Esophagus squamous epithelium (tissue), 5 donors: ENCODE measurements at places on chromosomes 2 and 18.

- no peak for DNase-seq
Observed at GRCh38 chr2:97868986-97869721, 126.6 kb downstream of the TMEM131 start.

GRCh38 chr18:61019338-61020301, 313.6 kb upstream of the CDH20 start:
- no peak for DNase-seq

- no peak for DNase-seq
Observed at GRCh38 chr2:6941299-6942046, 24.3 kb downstream of the RNF144A start.

- DNase-seq: no peak
Observed at GRCh38 chr2:56185582-56186046, 1.8 kb downstream of the CCDC85A start.

DNA sequence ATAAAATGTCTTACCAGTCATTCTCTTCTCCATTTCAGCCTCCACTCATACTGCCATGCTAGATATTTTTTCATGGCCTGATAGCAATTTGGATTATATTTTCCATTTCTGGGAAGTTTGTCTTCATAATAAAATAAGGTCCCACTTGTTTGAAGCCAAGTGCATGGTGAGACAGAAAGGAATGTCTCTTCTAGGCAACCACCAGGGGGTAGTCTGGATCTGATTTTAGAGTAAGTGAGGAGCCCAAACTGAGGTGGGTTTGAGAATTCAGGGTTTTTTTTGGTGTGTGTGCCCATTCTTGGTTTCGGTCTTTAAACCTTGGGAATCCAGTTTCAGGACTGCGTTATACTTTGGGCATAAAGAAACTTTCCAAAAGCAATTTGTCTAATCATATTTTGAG, 315.5 kb downstream of the RPRM start:
- DNase-seq: no peak

GRCh38 chr18:31064130-31064529, 21.6 kb upstream of the DSC3 start:
- DNase-seq: no peak

- no peak for DNase-seq
Observed at GRCh38 chr2:232484628-232485347, 2.8 kb downstream of the ECEL1 start.

- DNase-seq: no peak
Observed at GRCh38 chr2:232466221-232466620, 10.3 kb downstream of the ALPI start.

GRCh38 chr2:219561179-219562048, 9.9 kb downstream of the OBSL1 start:
- DNase-seq: no peak

- DNase-seq: no peak
Observed at GRCh38 chr2:61693744-61694143, 155.6 kb upstream of the XPO1 start.

DNA sequence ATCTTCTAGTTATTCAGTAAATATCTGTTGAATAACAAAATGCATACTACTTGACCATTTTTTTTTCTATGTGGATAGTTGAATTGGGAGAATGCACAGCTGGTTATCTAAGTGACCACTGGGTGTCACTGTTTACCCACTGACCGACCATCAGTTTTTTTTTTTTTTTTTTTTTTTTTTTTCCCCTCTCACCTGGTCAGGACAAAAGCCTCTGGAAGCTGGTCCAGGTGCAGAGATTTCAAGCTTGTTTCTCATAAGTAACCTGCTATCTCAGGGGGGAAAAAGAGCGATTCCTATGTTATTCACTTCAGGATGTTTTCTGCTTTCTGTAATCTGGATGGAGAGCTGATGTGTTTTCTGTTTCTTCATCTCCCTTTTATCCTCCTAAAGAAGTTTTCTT, 256.0 kb downstream of the DCDC2C start:
- no peak for DNase-seq

GRCh38 chr2:105328281-105329196, 996 bp downstream of the TGFBRAP1 start:
- DNase-seq: no peak

GRCh38 chr2:36453652-36454051, 98.1 kb downstream of the CRIM1 start:
- DNase-seq: no peak

DNA sequence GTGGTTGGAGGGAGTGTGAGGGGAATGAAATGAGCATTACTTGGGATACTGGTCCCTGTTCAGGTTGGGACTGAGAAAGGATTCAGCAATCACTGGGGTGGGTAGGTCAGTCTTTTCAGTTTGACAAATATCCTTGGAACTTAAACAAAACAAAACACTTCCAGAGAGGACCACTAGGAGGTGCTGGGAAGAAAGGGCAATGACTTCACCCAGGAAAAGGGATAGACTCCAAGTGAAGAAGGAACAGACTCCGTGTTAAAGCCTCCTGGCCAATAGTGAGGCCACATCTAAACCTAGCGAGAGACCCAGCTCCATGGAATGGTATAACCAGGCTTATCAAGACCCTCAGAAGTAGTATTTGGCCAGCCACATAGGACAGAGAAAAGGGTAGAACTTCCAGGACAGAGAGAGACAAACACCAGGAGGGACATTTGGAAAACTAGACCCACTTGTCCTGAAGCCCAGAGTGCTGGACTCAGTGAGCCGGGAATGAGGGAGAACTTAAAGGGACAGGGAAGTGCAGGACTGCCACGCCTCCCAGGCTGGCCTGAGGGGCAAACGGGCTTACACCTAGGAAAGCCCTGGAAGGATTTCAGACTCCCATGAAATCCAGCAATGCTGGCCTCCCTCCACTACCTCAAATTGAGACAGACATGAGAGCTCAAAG, 19.6 kb upstream of the KCNG3 start:
- DNase-seq: no peak

DNA sequence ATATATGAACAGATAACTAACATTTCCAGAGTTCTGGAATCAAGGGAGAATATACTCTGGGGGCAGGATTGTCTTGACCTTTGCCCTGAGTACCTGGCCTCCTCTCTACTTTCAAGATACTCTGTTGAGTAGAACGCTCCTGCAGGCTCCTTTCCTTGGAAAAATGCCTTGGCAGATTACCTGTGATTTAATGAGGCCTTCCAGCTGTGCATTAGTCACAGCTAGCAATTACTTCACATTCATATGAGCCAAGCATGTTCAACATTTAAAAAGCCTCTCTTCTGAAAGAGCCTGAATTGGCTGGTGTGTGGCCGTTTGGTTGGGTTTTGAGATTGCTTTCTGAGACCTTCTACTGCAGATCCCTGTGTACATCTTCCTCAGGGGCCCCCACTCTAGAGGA, 142.2 kb downstream of the PLCL1 start:
- no peak for DNase-seq

DNA sequence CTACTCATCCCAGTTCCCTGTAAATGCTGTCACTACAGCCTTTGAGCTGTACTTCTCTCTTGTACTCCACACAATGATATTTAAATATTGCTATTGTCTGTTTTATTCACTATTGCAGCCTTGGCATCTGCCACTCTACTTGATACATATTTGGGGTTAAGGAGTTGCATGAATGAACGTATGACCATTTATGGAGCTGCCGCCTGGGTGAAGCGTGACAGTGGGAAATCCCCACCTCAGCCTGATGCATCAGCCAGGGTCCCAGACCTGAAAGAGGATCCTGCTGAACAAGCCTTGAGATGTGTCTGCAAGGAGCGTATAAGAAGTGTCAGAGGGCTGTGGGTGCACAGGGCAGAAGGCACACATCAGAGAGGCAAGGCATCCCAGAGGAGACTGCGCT, 39.1 kb downstream of the MRPL35 start:
- DNase-seq: no peak

- no peak for DNase-seq
Observed at GRCh38 chr18:62944454-62944853, 229.1 kb downstream of the PHLPP1 start.

GRCh38 chr18:59303656-59304195, 14.7 kb downstream of the CPLX4 start:
- DNase-seq: no peak

- no peak for DNase-seq
Observed at GRCh38 chr2:137865954-137866540, 98.2 kb upstream of the HNMT start.

GRCh38 chr2:123738643-123739042, 286.4 kb upstream of the CNTNAP5 start:
- DNase-seq: no peak

- DNase-seq: no peak
Observed at GRCh38 chr2:64515086-64515485, 9.0 kb upstream of the AFTPH start.

- DNase-seq: no peak
Observed at GRCh38 chr2:10157293-10157692, 34.8 kb downstream of the RRM2 start.

DNA sequence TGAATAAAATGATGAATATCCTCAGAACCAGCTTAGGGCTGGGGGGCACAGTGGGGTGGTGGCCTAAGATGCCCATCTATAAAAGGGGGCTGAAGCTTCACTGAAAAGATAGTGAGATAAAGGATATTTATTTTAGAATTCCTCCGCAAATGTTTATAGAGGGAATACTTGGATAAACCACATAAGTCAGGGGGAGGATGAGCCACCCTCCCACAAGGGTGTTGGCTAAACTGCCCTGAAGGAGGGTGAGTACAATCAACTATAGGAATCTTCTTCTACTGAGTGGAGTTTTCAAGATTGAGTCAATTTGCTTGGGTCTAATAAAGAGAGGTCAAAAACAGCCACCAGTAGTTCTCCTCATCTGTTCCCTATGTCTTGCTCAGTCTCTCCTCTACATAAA, 114.5 kb upstream of the TANK start:
- no peak for DNase-seq

DNA sequence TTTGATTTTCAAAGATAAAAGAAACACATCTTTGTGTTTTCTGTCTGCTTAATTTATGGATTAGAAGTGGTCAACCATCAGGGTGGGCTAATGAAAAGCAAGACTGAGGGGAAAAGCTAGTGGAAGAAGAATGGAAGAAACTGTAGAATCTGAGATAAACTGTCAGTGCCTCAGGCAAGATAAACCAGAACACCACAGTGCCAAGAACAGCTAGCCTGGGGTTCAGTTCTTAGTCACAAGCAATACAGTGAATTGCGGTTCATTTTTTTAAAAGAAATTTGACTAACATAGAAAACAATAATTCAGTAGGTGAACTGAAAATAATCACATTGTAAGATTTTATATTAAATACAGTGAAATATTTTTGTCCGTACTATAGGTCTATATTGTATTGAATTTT, 22.0 kb upstream of the LNPK start:
- DNase-seq: no peak

GRCh38 chr2:65345631-65346030, 86.8 kb downstream of the SPRED2 start:
- no peak for DNase-seq

DNA sequence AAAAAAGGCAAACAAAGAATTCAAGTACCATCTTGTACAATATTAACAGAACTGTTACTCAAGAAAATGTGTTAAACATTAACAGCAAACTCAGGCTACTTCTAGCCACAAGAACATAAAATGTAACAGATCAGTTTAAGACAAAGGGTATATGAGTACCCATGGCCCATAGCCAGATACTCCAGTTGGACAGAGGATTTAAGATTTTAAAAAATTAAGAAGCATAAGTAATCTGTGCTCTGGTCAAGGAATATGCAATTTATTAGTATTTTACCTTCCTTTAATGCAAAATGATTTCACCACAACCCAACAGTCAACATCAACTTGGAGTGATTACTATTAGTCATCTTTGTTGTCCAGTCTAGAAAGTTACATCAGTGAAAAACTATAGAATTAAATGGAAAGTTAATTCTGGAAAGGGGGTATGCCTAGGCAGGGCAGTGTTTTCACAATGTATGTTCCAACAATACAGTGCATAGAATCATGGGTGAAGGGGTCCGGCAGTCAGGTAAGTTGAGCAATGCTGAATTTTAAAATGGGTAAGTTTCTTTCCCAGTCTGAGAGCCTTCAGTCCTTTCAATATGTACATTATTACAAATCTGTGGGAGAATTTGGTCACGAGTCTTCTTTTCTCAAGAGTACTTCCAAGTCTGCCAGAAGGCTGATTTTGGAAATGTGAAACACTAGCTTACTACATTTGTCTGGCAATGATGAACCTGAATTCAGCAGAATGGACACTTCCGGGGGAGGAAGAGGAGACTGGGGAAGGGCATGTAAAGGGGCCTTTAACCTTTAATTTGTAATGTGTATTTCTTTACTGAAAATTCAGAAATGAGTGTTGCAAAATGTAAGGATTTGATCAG, 34.5 kb downstream of the SFT2D3 start:
- no peak for DNase-seq

- DNase-seq: no peak
Observed at GRCh38 chr2:219991116-219991515, 363.7 kb downstream of the SLC4A3 start.

DNA sequence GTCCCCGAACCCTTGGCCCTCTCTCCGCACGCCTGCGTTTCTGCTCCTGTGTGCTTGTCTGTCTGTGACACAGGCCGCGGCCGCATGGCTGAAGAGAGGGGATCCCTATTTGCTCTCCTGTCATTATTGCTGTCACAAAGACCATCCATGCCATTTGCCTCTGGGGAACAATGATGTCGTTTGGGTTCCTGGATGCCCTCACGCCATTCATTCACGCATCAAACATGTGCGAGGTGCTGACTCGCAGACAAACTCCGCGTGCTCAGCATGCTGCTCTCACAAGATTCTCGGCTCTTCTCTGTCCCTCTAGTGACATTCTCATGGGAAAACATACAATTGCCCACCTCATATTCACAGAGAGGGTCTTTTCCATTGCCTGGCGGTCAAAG, 67.8 kb downstream of the ASB1 start:
- DNase-seq: no peak

DNA sequence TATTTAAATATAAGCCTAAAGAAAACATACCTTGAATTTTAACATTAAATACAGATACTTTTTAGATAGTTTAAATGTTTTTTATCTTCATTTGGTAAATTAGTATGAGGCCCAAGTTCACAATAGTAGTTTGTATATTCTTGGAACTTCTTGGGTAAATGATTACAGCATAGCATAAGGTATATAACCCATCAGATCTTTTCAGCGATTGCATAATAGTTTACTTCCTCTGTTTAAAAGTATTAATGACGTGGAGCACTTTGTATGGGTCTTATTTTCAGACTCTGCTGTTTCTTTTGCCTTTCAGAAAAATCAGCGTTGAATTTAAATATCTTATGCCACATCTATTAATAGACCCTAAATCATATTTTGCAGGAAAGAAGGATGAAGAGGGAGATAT, 60.2 kb downstream of the CHRNA1 start:
- no peak for DNase-seq
